ENCODE measurements at places on chromosomes 1 and 21. TPM values are rescaled to one million over a fixed set of nuclear protein-coding genes. Genes with fewer than 3 reads are reported as not detected.

Gene ERICH3
- 0.50 TPM for polyA plus RNA-seq

Gene CAPN8
- 1.4 TPM for polyA plus RNA-seq

GRCh38 chr1:176164014-176164678 lies 42.9 kb downstream of the COP1 start:
- no peak for DNase-seq

GRCh38 chr1:183926983-183927382 lies 110.5 kb downstream of the COLGALT2 start:
- DNase-seq, result no peak

DNA sequence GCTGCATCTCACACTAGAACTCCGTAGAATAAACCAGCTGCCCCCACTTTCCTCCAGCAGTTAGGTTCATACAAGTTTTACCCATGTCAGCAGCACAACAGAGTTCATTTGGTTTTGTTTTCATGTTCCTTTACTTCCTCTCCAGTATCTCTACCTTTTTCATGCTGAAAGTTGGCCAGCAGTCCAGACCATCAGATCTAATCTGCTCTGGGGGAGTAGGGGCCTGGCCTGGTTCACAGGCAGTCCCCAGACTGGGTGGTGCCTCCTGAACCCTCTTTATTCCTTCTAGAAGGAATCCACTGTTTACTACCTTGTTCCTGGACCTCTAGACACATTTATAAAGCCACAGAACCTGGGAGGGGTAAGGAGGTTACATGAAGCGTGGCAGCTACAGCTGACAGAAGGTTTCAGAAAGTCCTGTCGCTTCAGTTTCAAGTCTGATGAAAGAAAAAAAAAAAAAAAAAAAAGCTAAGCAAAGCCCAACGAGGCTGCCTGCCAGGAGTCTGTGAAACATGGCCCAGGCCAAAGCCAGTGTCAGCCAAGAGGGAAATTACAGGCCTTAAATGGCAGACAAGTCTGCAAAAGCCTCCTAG lies 184.6 kb upstream of the JUN start:
- peak; percentile 29 for DNase-seq

DNA sequence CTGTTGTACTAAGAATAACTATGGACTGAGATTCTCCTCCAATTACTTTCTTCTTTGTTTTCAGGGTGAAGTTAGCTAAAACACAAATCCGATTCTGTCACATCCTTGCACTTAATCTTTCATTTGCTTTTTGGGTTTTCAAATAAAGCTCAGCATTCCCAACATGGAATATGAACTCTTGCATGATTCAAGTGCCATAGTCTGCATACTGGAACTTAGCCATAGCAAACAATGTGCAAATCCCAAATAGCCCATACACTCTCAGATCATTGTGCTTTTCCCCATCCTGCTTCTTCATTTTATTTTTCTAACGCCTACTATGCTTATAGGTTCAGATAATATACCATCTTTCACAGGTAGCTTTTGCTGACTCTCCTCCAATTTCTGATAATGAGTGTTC lies 455.8 kb upstream of the PRMT6 start:
- DNase-seq, result no peak

Data from right renal pelvis (tissue), 4 donors.